ENCODE measurements at places on chromosomes 11 and 22.
A peak's percentile ranks its signal among the peaks of the same experiment; 100 is the strongest.

- DNase-seq: no peak
Measured at GRCh38 chr22:23693979-23694680, 3.3 kb downstream of the RGL4 start.

DNA sequence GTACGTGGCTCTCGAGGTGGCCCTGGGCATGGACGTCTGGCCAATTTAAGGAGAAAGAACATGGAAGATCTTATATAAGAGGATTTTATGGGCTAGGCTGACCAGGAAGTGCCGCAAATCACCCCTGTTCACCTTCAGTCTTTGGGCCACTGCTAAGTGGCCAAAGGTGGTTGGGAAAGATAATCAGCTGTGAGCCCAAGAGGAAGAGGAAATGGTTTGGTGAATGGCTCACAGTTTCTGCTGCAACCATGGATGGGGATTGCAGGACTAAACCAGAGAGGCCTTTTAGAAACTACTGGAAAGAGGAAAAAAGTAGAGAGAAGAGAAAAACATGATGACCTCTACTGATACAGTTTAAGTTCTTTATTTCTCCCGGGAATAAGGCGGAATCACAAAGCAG lies 96.0 kb upstream of the ARHGAP20 start:
- DNase-seq: no peak

- peak; percentile 52 for DNase-seq
Measured at GRCh38 chr22:25365491-25366261, 146.2 kb downstream of the CRYBB2 start.

DNA sequence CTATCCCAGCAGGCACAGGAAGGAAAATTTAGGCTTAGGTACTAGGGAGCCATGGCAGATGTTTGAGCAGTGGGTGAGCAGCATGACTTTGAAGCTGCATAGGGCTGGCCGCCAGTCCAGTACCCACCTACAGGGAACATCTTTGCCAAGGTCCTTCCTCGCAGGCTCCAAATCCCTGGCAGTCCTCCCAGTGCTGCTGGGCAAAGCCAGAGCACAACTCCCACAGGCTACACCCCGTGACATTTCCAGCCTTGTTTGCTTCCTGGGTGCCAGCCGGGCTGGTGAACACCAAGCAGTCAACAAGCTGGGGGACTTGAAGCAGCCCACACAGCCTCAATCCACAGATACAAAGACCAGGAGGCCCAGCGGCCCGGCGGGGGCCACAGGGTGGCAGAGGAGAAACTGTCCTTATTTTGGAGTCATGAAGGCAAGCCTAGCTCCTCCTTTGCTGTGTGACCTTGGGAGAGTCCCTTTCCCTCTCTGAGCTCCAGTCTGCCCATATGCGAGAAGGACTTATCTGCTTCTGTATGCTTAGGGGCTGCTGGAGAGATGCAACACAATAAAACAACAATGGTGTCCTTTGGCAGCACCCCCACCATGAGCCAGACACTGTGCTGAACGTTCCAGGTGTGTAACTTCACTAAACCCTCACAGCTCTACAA lies 28.0 kb downstream of the TPST2 start:
- DNase-seq: no peak

DNA sequence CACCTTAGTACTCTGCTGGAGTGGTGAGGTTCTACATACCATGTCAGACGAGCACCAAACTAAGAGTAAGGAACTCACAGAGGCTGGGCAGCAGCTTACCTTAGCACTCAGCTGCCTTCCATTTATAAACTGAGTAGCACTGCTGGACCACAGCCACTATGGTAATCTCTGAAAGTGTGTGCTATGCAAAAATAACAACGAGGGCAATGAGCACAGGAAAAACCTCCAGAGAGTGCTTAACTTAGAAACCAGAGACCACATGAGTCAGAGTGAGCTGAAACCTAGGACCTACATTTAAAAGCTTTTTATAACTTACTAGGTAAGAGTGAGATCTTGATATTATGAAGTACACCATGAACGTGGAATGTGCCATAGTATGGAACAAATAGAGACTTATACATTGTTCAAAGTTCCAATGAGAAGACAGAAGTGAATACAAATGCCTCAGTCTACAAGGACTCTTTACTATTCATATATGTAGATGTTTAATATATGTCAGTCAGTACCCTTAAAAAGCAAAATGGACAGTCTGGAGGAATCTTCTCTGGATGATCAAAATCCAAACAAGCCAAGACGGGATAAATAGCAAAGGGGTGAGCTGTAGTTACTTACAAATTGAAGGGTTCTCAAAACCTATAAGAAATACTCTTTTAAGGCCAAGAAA lies 17.2 kb upstream of the CD59 start:
- no peak for DNase-seq

DNA sequence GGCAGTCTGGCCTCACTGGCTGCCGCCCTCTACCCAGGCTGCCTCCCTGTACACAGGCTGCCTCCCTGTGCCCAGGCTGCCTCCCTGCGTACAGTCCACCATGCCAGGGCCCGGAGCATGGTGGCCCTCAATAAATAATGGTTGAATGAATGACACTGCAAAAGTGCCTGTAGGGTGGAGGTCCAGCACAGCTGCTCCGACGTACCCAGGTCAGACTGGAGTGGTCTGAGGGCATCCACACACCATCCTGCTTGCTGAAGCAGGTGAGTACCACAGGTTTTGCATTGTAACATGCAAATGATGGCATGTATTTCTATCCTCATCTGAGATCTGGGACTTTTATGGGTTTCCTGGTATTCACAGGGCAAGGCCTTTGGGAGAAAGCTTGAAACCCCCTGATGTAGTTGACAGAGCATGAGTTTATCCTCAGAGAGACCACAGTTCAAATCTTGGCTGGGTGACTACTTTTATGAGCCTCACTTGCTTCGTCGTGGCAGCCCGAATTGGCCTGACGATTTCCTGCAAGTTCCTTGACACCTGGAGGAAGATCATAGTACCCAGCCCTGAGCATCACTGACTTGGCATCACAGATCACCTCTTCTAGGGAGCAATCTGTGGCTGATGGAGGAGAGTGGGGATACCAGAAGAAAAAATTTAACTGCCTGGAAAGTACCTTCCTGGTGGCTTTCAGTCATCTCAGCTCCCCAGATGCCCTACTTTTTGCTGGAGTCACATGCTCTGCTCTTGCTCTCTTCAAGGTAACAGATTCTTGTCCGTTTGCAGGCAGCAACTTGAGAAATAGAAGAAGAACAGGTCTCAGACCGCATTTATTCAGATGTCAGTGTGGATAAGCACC lies 16.0 kb upstream of the CYB5R3 start:
- no peak for DNase-seq

DNA sequence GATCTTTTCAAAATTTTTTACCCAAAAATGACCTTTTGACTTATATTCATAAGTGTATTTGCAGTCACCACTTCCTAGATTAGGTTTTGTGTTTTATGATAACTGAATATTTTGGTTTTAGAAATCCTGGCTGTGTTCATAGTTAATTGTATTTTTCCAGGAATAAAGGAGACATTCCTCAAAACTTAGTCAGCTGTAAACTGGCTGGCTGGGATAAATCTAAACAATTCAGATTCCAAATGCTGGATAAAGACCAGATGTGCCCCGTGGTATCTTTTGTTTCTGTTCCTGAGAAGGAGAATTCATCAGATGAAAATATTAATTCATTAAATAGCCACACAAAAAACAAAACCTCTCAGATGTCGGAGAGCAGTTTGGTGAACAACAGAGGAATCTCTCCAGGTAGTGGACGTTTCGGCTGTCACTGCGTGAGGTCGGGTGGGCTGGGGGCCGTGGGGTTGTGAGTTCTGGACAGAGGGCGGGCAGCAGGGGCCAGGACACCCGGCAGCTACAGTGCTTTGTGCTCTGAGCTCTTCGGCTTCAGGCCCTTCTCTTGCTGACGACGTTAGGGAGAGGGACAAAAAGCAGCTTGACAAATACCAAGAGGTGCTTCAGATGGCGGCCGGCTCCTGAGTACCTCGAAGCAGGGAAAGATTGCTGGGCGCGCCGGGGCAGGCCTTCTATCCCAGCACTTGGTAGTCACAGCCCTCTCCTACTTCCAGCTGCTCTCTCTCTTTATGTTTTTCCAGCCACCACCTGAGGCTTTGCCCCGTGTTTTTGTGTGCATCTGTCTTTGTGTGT lies 24.6 kb downstream of the MOV10L1 start:
- DNase-seq: peak; percentile 37

DNA sequence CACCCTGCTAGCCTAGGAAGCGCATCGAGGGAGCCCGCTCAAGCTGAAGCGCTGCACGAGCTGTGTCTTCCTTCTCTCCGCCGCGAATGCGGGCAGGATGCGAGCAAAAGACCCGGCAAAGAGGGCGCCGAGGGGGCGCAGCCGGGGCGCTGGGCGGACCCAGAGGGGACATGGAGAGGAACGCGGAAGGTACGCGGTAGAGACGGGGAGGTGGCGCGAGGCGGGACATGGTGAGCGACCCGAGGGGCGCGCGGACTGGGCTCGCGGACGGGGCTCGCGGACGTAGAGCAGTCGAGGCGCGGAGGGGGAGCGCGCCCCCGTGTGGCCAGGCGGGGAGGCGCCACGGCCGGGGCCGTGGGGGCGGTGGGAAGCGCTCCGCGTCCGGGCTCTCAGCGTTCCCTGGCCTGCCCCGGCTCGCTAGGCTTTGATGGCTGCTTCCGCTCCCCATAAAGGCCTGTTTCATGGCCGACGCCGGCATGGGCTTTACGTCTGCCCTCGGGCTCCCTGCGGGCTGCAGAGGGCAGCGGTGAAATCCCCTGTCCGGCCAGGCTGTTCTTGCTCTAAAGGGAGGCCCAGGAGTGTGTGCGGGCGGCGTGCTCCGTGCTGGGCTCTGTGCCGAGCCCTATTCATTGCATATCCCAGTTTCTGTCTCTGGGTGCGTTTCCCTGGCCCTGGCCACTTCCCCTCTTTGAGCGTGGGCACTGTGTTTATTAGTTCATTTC lies 31.2 kb upstream of the TRIM29 start:
- peak; percentile 84 for DNase-seq

GRCh38 chr11:89175796-89176195 lies 1.9 kb upstream of the TYR start:
- no peak for DNase-seq

GRCh38 chr11:13016415-13016814 lies 7.3 kb downstream of the RASSF10 start:
- no peak for DNase-seq

- no peak for DNase-seq
Measured at GRCh38 chr11:45939836-45940235, 17.4 kb downstream of the LARGE2 start.

DNA sequence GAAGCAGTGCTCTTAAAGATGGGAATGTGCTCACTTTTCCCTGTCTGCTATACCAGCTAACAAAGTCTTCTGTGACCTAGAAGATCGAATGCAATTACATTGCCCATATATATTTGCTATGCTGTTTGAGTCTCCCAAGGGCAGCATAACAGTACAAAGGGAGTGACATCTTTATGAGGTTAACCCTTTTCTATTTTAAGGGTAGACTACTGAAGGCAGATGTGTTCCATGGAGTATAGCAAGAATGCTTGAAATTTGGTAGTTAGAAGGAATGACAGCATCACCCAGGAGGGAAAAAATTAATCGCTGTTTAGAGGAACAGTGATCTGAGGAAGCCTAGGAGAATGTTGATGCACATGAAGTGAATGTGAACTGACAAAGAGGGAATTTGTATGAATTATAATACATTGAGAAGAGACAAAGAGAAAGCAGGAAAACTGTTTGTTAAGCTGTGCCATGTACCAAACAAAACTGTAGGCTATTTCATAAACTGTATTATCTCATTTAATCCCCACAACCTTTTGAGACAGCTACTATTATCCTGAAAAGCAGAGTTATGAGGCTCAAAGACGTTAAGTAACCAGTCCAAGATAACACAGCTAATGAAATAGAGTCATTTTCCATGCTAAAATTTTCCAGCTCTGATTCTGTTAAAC lies 13.0 kb downstream of the MAML2 start:
- DNase-seq: no peak

DNA sequence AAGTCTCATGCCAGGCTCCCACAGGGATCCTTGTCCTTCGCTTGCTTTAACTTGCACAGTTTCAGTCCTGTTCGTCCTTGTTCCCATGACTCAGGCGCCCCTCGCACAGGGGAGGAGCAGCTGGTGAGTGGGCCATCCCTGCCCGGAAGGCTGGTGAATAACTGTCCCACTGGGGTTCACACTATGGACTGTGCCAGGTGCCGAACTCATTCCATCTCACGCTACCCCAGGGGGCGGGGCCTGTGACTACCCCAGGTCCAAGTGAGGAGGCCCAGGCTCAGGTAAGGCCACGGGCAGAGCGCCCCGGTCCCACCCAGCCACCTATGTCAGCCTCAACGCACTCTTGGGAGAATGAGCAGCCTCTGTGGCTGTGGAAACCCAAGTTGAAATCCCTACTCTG lies 7.2 kb upstream of the CARD10 start:
- no peak for DNase-seq

DNA sequence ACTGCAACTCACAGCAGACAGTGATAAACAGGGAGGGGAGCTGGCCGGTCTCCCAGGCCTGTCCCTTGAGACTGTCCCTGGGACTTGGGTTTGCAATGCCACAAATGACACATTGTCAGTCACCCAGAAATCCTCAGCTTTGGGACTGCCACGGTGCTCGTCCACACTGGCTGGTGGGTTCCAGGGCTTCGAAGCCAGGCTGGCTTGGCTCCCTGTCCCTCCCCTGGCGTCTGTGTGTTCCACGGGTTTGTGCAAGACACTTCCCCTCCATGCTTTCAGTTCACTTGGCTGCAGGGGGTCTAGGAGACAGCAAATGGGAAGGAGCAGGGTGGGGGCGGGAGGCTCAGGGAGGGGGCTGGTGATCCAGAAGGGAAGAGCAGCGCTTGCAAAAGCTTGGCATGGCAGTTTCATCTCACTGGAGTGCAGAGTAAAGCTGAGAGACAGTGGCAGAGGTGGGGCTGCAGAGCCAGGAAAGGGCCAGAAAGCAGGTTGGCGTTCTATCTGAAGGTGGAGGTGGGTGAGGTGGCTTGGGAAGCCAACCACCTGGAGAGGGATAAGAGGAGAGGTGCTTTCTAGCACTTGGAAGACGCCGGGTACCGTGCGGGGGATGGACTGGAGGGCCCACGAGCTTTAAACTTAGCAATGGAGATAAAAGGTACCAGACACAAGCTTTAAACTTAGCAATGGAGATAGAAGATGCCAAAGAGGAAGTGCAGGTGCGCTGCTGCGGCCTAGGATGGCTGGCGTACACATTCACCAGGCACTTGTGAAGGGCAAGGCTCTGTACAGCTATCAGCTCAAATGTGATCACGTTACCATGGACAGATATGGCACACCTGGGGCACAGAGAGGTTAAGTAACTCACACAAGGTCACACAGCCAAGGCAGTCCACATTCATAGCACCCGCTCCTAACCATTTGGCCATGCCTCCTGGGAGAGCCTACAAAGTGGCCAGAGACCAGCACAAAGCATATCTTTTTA lies 86.4 kb upstream of the SHISAL1 start:
- no peak for DNase-seq

GRCh38 chr11:40134820-40135570 lies 1324.5 kb downstream of the LRRC4C start:
- peak; percentile 58 for DNase-seq

DNA sequence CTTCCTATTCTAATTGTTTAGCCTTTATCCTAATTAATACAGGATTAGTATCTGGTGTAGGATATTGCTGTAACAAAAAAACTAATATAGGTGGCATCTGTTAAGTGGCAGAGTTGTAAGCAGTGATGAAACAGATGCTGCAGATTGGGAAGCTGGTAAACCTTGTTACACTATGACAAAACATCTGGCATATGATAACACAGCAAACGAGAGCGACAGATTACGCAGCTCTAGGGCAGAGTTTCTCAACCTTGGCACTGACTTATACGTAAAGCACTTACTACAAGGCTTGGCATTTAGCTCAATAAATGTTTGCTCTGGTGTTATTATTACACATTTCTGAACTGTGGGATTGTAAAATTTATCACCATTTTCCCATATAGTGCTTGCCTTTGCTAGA lies 137.0 kb downstream of the ATG16L2 start:
- no peak for DNase-seq
